Fibroblast of pulmonary artery (primary cell): ENCODE measurements at places on chromosomes 5 and 9.
A peak's percentile ranks its signal among the peaks of the same experiment; 100 is the strongest.

DNA sequence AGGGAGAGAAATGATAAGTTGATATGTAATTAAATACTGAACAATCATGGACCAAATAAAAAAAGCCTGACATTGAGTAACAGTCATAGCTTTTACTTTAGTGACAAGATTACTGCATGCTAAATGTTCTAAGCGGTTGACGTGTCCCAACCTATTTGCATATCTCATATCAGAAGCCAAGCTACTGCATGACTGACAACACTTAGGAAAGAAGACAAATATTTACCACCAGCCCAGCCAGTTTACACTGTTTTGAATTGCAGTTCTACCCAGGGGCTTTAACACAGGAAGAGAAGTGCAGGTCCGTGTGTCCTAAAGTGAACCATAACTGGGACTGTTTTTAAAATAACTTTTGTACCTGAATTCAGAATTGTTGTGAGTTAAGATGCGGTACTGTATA is 219.9 kb downstream of the PRDM9 start:
- no peak for DNase-seq

GRCh38 chr9:89980600-89980999 is 375.8 kb downstream of the GADD45G start:
- no peak for DNase-seq

DNA sequence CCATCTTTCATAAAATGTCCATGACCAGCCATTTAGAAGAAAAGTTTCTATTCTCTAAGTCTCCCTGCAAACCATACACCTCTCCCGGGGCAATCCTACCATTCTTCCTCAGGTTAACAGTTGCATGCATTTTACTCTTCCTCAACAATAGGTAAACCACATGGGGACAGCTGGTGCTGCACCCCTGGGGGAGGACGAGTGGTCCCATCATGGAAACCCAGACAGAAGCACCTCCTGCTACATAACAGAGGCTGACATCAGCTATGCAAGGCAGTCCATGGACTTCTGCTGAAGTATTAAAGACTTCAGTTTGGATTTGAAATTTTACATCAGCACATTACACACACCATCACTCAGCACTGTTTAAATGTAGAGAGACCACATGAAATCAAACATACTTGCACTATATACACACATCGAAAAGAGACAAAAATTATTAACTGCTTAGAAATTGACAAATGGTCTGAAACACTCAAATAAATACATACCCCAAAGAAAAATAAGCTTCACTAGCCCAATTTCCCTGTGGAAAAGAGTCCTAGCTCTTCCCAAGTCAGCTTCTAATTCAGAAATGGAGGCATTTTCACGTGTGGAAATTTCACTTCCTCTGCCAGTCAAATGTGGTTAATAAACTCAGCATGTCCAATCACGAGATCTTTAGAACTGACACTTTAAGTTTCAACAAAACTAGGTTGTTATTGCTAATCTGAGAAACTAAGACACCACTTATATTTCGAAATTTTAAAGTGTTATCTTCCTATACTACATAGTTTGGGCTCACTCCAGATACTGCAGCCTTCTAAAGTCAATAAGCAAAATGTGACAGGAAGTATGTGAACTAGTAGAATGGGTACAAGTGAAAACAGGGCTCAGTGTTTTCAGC is 173.4 kb downstream of the ROR2 start:
- DNase-seq = peak; percentile 75

DNA sequence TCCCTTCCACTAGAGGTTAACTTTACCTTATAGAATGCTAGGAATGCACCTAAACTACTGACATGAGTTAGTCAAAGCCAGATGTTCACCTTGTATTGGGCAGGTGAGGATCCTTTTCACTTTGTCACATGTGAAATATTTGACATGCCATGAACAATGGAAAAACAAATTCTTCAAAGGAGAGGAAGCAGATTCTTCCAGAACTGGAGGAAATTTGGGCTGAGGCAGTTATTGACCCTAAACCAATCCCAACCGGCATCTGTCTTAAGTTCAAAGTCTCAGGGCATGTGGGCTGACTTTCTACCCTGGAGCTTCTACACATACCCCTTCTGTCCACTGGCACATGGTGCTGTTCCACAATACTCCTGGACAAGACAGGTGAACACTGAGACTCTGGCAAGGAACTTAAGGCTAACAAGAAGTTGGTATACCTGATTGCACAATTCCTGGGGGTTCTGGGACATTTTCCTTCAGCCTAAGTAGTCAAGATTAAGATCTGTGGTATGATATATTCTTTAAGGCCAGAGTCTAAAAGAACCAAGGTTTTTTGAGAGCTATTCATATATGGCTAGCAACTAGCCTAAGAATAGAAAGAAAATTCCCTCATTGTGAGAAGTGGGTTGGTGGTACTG is 2.6 kb downstream of the VLDLR start:
- DNase-seq = no peak

GRCh38 chr5:135193213-135194125 is 159.4 kb upstream of the PITX1 start:
- DNase-seq = peak; percentile 59

GRCh38 chr9:127049044-127049443 is 73.4 kb downstream of the ANGPTL2 start:
- peak; percentile 98 for DNase-seq

- no peak for DNase-seq
Observed at GRCh38 chr5:160347448-160347847, 23.0 kb downstream of the C1QTNF2 start.

GRCh38 chr5:168712280-168712924 is 133.2 kb upstream of the PANK3 start:
- DNase-seq = peak; percentile 97

GRCh38 chr9:132183134-132183533 is 21.3 kb downstream of the NTNG2 start:
- no peak for DNase-seq

- peak; percentile 35 for DNase-seq
Observed at GRCh38 chr9:130444565-130445221, at the start of gene ASS1. Gene ASS1 (plus strand): TSS chr9:130444961. CDS start chr9:130452229, 7,268 bp downstream.

DNA sequence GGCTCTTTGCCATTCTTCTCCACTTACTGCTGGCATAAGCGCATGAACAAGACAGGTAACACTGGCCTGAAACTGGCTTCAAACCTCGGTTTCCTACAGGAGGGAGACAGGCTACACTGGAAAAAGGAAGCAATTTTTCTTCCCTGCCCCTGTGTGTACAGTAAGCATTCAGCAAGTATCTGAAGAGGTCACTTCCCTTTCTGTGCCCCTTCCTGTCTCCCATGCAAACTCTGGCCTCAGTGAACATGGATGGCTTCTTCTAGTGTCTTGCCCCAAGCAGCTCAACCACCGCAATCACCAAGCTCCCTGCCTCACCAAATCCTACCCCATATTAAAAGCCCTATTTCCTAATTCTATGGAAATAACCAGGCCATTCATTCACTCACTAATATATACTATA is 42.4 kb downstream of the SERINC5 start:
- no peak for DNase-seq

DNA sequence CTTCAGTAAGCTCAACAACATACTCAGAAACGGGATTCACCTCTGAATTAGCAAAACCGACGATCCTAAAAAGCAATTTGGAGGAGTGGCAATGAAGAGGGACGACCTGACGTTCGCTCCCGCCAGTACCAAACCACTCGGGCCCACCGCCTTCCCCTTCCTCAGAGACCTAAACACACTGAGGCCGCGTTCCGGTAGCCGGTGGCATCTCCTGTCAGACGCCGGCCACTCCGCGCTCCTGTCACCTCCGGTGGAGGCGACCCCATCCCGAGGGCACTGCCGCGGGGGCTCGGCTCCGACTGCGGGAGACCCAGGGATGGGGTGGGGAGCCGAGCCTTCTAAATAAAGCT is 617 bp downstream of the PPP6C start:
- no peak for DNase-seq

- DNase-seq = no peak
Observed at GRCh38 chr5:169811680-169812079, 168.6 kb downstream of the INSYN2B start.

- DNase-seq = peak; percentile 57
Observed at GRCh38 chr5:109691996-109692395, 2.3 kb downstream of the MAN2A1 start.

- DNase-seq = no peak
Observed at GRCh38 chr5:149767281-149767550, 37.1 kb downstream of the PPARGC1B start.

- DNase-seq = no peak
Observed at GRCh38 chr5:180137401-180138213, 66.0 kb upstream of the RNF130 start.

DNA sequence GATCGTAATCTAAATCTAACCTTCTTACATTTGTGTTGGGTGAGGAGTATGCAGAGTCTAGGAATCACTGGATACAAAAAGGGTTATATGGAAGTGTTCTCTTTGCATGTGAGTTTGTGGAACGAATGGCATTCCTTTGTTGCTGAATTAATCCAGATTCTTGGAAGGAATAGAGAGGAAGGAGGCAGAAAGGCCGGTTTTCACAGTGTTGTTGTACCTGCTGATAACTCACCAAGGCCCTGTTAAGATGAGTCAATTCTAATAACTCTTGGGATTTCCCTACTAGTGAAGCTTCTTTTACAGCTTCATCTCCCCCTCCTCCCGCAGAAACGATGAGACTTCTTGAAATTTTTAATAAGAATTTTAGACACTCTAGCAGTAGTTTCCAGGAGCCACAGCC is 84.0 kb downstream of the ZSWIM6 start:
- no peak for DNase-seq

DNA sequence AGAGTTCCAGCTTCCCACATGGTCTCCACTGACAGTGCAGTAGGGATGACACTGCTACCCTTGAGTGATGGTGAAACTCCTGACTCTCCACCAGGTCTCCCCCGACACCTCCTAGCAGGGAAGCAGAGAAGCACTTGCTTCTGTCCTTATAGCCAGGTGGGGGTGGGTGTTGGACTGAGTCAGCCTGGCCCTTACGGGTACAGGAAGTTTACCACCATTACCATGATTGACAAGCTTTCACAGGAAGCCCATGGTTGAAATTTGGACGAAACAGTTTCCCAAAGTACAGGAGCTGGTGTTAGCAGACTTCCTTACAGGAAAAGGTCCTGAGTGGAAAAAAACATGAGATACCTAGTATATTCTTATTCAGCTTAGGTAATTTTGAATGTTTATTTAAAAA is 3.1 kb upstream of the FBXL7 start:
- no peak for DNase-seq

- DNase-seq = peak; percentile 55
Observed at GRCh38 chr5:163473635-163474243, 13.3 kb downstream of the HMMR start.

DNA sequence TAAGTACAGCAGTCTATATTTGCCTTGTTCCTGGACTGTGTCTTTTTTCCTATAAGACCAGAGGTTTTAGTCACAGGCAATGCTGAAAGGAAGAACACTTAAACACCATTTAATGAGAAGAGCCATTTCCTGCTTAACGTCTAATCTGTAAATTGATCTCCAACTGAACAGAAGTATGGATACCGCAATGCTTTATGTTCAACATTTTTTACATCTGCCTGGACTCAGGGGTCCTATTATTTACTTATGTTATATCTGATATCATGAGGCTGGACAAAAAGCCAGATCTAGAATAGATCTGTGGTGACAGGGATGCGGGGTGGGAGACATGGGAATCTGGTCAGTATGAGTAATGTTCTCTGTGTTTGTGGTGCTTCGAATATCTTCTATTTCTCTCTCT is 334.6 kb upstream of the MPDZ start:
- no peak for DNase-seq

- no peak for DNase-seq
Observed at GRCh38 chr9:93261735-93262523, 78.0 kb downstream of the WNK2 start.

DNA sequence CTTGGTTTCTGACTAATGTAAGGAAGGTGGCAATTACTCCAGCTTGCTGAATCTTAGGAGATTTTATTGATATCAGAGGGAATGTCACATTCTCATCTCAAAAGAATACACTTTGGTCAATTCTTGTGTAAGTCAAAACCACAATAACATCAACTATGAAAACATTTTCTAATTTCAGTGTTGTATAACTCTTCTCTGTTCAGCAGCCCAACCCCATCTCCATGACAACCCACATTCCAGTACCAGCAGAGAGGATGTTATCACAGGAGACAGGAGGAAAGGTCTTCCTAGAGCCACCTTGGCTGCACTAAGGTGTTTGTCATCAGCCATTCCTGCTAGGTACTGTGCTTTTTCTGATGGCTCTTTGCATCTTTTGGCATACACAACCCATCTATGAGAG is 529.1 kb upstream of the BRINP1 start:
- no peak for DNase-seq

DNA sequence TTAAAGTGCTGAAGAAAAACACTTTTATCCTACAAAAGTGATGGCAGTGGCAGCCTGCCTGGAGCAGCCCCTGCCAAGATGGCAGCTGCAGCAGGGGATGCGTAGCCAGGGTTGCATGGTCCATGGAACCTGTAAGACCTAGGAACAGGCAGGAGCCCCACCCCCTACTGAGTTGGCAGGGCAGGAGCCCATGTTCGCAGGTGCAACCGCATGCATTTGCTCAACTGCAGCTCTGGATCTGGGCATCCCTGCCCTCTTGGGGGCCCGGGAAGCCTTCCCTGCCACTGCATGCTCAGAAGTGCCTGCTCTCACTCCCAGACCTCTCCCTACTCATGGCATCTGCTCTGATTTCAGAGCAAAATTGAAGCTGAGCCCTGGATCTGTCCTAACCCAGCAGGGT is 779.6 kb downstream of the CDH18 start:
- DNase-seq = no peak

DNA sequence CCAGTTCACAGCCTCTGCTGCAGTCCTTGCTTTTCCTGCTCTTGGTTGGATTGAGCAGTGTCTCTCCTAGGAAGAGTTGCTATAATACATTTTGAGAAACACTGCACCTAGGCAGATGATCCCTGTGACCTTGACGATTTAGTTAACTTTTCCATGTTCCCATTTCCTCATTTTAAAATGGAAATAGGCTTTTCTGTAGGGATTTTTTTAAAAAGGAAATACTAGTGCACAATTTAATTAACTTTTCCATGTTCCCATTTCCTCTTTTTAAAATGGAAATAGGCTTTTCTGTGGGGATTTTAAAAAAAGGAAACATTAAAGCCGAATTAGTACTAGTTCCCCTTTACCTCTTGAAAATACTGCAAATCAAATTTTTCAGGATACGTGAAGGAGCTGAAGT is 4.7 kb downstream of the ATP6V0E1 start:
- DNase-seq = no peak

DNA sequence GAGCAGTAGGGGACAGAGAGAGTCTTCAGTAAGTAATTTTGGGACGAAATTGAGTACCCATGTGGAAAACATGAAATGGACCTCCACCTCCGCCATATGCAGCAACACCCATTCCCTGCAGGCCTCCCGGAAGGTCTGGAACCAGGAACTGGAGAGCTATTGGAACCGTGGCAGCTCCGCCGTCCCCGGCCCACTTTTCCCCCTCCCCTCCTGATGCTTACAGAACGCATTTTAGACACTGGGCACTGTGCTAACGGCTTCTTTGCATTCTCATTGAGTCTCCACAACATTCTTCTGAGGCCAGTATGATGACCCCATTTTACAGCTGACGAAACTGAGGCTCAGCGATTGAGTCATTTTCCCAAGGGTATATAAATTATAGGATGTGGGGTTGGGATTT is 20.4 kb upstream of the ZBTB43 start:
- DNase-seq = no peak

GRCh38 chr9:73125651-73126050 is 26.0 kb upstream of the ANXA1 start:
- DNase-seq = no peak

GRCh38 chr9:137639303-137640051 is 20.7 kb downstream of the EHMT1 start:
- DNase-seq = no peak

- DNase-seq = peak; percentile 17
Observed at GRCh38 chr5:20041326-20042274, 53.6 kb upstream of the CDH18 start.
